ENCODE measurements at places on chromosomes 1 and 21. TPM values are rescaled to one million over a fixed set of nuclear protein-coding genes. Genes with fewer than 3 reads are reported as not detected.

- no peak for DNase-seq
Measured at GRCh38 chr1:184840596-184840995, 85.9 kb upstream of the EDEM3 start.

DNA sequence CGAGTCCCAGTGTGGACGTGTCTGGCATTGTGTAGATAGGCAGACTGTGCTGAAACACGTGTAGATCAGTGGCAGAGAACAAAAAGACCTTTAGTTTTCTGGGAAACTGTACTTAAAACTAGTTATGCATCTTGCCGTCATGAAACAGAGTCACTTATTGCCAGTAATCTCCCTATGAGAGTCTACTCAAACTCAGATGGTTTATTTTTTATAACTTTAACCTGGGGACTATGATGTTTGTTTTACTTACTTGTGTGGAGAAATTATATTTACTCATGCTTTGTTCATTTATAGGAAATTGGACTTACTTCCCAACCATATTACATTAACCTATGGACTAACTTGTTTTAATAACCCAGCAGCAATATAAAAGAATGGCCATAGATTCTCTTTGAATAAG, 54.1 kb upstream of the ABCG1 start:
- DNase-seq = no peak

- peak; percentile 23 for DNase-seq
Measured at GRCh38 chr1:225710804-225711203, 57.9 kb upstream of the ENAH start.

- DNase-seq = no peak
Measured at GRCh38 chr1:206080026-206080820, 27.2 kb downstream of the RHEX start.

DNA sequence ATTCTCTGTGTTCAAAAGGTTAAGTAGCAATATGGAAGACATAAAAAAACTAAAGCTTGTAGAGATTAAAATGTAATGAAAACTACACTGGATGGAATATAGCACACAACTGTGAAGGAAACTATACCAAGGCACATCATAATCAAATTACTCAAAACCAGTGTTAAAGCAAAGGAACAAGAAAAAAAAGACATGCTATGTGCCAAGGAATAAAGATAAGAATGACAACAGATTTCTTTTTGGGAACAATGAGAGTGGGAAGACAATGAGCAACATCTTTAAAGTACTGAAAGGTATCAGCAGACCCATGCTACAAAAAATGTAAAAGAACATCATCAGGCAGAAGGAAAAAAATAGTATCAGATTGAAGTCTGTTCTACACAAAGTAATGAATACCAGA, 157.8 kb downstream of the VPS13D start:
- DNase-seq = no peak

- DNase-seq = peak; percentile 70
Measured at GRCh38 chr1:179016706-179017382, 8.8 kb upstream of the FAM20B start.

- DNase-seq = no peak
Measured at GRCh38 chr1:51303751-51304251, 26.6 kb downstream of the TTC39A start.

DNA sequence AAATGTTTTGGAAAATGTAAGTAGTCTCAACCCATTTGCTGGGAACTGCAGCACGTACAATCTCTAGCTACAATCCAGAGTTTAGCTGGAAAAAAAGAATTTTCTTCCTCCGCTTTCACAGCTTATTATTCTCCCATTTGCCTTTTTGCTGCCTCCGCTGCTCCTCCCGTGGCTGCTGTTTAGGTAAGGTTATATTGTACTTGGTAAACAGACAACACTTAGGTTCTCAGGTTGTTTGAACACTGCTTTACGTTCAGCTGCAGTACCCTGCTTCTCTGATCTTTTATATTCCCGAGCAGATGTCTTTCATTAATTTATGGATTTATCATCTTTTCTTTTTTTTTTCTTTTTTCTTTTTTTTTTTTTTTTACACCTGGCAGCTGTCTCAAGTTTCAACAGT, 14.3 kb downstream of the PROX1 start:
- DNase-seq = no peak

DNA sequence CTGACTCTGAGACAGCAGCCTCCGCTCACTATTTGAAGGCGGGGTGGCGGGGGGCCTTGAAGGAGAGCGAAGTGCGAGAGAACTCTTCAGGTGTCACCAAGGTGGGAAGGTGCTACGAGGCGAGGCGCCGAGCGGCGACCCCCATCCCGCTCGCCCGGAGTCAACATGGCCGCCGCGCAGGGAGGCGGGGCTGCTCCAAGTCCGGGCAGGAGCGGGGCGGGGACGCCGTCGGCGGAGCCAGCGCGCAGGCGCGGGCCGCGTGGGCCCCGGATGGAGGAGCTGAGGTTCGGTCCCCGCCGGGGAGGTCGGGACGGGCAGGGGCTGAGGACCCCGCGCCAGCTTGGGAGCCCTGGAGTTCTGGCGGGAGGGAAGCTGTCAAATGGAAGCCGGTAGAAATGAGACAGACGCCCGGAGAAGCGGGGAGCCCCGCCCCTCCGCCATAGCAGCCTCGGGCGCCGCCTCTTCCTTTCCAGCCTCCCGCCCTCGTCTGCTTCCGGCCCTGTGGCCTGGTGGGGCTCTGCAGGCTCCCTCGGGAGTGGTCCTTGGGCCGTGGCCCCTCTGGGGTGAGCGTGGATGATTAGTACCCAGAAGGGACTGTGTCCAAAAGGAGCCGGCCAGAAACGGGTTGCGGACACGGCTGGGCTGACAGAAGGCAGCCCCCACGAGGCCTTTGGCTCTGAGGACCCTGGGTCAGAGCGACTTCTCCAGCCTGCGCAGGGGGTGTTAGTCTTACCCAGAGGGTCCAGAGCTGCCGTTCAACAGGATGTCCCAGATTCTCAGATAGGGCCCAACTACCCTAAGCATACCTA, at the start of gene PIGV:
Gene PIGV, plus strand, starts transcription at position 245 of the 809 bp plus-strand sequence. CDS start 2,866 bp downstream, outside the sequence.
- DNase-seq = peak; percentile 90

DNA sequence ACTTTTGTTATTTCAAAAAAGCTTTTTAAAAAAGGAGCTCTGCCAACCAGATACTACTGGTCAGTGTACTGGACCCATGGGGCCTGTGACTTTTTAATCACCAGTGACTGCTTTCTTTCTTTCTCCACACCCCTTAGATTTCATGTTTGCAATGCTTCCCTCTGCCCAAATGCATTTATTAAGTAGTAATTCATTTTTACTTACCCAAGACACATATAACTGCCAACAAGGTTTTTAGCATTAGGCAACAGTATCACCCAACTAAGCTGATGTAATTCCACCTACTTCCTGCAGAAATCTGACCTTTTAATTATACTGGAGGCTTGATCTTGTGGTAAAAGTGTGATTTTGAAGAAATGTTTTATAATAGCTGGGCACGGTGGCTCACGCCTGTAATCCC, 12.5 kb downstream of the MECR start:
- no peak for DNase-seq

DNA sequence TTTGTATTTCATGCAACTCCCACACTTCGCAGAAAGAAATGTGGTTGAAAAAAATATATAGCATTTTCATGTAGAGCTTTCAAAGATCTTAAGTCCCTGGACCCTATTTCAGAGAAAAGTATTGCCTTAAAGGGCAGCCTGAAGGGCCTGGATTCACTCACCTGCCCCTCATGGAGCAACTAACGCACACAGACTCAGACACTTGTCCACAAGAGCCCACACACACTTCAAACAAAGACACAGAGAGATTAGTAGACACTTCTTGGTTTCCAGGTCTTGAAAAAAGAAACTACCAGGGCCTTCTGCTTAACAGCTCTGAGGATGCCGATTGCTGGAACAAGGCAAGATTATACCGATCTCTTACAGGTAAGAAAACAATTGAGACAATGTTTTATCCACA, 122.2 kb downstream of the ZBTB18 start:
- no peak for DNase-seq

- DNase-seq = no peak
Measured at GRCh38 chr1:59154401-59154800, 142.5 kb upstream of the FGGY start.

DNA sequence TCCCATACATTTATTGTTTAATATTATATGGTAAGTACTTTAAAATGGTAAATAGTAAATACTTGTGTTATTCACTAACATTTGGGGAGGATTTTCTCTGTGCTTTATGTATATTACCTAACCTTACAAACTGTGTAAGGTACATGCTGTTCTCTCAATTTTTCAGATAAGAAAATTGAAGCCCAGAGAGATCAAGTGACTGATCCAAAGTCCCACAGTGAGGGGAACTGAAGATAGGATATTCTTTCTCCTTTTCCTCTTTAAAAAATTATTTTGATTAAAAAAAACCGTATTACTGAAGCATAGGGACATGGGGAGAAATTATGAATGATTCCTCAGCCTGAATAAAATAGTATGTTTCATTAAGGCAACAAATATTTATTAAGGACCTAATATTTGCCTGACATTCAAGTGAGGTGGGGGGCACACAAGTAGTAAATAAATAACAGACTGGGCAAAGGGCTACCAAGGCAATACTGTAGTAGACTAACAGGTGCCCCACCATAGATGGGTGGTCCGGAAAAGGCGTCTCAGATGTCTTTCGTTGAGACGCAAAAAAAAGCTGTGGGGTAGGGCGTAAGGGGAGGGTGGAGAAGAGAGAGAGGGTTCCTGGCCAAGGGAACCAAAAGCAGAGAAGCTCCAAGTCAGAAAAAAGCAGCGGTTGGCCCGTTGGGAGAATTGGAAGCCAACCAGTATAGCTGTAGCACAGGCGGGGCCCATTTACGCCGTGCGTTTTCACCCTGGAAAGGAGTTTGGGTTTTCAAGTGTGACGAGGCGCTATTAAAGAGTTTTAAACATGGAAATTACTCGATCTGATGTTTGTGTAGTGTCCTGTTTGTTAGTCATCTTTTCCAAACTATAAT, 944 bp upstream of the AGO3 start:
- peak; percentile 55 for DNase-seq

GRCh38 chr1:228695015-228695955, 40.0 kb upstream of the RHOU start:
- DNase-seq = no peak

CLEC20A gene
- total RNA-seq = not detected

B4GALT2 gene
- total RNA-seq = 2.3 TPM

PAQR6 gene
- total RNA-seq = not detected

CXADR gene
- 1.3 TPM for total RNA-seq

PTGS2 gene
- total RNA-seq = 1.8 TPM
